ENCODE measurements at places on chromosomes 16 and 17.

DNA sequence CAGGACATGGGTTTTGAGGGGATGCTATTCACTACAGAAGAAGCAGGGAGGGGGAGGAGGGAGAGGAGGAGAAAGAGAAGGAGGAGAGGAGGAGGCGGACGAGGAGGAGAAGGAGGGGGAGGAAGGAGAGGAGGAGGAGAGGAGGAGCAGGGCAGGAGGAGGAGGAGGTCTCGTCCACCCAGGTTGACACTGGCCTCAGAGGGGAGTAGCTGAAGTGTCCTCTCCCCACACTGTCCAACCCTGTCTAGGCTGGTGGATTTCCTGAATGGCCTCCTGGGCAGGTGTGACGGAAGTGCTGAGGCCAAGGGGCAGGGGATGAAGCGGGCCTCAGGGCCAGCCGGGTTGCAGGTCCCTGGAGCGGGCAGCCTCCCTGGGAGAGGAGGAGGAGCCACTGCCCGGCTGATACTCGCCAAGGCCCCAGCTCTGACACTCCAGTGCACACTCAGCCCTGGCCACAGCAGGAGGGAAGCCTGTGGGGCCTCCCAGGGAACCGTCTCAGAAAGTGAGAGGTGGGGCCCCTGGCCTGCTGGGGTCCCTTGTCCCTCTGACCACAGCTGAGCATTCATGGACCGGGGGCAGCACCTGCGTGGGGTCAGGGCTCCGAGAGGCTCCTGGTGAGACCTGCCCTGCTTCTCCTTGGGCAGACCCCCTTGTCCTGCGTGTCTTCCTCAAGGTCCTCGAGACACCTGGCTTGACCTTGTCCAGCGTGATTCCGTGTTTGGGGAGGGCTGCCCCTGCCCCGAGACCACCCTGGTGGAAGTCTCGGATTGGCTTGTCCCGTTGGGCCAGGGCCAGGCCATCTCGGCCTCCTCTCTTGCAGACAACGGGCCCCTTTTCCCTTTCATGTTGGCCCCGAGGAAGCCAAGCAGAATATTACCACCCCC is 200.6 kb upstream of the CIBAR2 start:
- DNase-seq = no peak

GRCh38 chr17:5198472-5198871 is 6.8 kb upstream of the ZNF594 start:
- no peak for DNase-seq

- DNase-seq = no peak
Measured at GRCh38 chr17:11334493-11334892, 93.5 kb downstream of the SHISA6 start.

GRCh38 chr16:76984196-76984595 is 206.8 kb upstream of the MON1B start:
- no peak for DNase-seq

DNA sequence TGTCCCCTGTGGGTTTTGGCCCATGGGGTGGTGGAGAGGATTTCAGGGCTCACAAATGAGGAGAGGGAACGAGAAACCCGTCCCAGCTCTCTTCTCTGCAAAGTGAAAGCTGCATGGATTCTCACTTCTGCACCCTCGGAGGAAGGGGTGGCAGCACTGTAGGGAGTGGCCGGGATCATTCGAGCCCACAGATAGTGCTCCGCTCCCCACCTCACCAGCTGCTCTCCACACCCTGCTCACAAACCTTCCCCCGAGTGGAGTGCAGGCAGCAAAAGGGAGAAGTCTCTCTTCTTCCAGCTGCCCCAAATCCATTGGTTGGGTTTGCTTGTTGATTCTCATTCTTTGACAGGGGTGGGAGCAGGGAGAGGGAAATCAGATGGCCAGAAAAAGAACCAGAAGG is 20.1 kb downstream of the STAT5A start:
- DNase-seq = no peak

DNA sequence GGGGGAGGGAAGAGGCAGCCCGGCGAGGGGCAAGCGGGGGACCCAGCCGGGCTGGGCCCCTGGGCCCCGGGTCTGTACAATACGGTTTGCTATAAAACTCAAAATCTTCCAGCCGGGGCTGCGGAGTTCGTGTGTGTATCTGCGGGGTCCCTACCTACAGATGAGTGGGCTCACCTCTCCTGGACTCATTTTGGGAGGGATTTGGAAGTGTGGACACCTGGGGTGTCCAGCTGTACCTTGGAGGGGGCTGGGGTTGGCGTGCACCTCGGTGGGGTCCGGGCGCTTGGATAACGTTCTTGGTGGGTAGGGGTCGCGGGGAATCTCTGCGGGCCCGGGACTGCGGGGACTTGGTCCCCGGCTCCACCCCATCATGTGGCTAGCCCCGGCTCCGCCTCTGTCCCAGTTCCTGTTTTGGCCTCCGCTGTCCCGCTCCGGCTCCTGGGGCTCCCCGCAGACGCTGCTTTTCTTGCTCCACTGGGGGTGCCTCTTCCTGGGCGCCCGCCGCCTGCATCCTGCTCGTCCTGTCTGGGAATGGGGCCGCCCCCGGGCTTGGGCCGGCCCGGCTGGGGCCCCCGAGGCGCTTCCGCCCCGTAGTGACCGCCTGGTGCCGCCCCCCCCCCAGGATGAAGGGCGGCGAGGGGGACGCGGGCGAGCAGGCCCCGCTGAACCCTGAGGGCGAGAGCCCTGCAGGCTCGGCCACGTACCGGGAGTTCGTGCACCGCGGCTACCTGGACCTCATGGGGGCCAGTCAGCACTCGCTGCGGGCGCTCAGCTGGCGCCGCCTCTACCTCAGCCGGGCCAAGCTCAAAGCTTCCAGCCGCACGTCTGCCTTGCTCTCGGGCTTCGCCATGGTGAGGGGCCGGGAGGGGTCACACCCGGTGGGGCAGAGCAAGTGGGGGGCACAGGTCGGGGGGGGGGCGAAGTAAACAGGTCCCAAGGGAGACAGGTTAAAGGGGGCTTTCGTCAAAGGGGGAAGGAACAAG is at the start of gene ORAI3:
Gene ORAI3 (plus strand): TSS at position 402 of the 983 bp plus-strand sequence. CDS start 222 bp downstream, at position 624.
- peak; percentile 28 for DNase-seq

GRCh38 chr16:649631-650030 is 466 bp downstream of the WDR90 start:
- no peak for DNase-seq

GRCh38 chr17:82004517-82005455 is 17.9 kb downstream of the CENPX start:
- DNase-seq = no peak

Measured in NCI-H82 (cell line).